ENCODE measurements at places on chromosomes 6 and 20.

GRCh38 chr6:10163203-10163962 is 251.5 kb downstream of the TFAP2A start:
- no peak for DNase-seq

DNA sequence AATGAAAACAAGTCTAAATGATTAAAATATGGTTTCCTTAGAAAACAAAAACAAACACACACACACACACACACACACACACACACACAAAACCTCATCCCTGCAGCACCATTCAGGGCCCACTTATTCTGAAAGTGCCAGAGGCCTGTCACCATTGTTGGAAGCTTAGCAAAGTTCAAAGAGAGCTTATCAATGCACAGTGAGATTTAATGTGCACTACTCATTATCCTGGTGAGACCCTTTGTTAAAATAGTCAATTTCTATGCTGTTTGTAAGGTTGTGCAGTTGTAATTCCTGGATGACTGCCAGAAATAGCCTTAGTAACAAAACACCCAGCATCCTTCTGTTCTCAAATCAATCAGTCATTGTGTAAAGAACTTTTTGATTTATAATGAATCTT is 482.9 kb downstream of the GRIK2 start:
- no peak for DNase-seq

DNA sequence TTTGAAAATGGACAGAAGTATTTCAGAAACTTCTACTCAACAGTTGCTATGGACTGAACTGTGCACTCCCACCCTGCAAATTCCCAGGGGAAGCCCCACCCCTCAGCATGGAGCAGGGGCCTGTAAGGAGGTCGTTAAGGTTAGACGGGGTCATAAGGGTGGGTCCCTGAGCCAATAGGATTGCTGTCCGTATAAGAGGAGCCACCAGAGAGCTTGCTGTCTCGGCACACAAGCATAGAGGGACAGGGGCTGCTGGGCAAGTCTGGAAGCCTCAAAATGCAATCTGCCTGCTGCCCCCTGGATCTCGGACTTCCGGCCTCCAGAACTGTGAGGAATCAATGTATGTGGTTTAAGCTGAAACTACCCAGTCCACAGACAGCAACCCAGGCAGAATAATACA is 37.4 kb upstream of the AFDN start:
- no peak for DNase-seq

DNA sequence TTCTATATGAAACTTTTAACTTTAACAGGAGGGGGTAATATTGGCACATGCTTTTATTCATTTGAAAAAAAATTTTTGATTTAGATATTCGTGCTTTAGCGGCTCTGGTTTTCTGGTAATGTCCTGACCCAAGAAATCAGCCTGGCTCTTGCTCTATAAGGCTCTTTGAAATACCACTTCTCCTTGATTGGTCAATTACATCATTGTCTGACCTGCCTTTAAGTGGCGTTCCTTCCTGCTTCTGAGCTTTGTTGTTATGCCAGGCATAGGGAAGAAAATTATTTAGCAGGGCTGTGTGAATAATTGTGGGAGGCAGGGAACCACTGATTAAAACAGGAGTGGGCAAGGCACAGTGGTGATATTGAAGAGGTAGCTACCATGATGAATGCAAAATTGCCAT is 3.9 kb downstream of the RNF144B start:
- DNase-seq, result no peak

Measured in AG08395 (cell line).